ENCODE measurements at places on chromosomes 12 and 14.

DNA sequence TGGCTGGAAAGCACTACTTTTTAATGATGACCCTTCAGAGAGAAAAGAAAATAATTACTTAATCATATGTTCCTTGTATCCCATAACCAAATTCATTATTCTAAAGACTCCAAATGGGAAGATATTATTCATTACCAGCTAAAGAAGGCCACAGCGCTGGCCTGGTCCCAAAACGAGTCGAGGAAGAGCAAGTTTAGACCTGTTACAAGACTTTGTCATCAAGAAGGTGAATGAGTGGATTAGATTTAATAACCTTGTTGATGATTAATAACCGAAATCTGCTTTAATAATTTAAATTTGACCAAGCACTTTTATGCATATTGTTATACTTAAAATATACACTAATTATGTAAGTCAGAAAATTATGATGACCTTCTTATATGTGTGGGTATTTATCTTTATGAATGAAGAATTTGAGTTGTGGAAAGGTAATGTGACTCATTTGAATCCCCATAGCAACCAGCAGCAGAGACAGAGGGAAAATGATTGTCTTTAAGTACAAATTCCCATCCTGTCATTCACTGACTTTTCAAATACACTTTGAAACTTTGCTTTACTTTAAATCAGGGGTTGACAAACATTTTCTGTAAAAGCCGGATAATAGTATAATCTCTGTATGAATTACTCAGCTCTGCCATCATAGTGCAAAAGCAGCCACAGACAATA lies 200.3 kb upstream of the NPAS3 start:
- DNase-seq: no peak

GRCh38 chr12:57452181-57452936 lies 2.7 kb upstream of the INHBE start:
- DNase-seq: peak; percentile 67

DNA sequence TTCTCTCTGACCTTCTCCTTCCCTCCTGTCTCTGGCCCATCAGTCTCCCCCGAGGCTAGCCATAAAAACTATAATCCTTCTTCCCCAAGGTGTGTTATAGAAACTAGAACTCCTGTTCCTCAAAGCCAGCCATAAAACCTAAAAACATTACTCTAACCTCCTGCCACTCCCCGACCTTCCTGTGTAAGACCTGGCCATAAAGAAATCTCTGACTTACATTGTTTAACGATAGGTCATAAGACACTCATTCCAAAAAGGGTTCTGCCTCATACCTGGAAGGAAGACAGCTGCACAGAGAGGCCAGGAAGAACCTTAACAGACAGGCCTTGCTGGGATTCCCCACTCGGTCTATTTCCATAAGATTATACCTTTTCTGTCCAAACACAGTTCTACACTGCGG lies 70.9 kb upstream of the EEA1 start:
- DNase-seq: no peak

DNA sequence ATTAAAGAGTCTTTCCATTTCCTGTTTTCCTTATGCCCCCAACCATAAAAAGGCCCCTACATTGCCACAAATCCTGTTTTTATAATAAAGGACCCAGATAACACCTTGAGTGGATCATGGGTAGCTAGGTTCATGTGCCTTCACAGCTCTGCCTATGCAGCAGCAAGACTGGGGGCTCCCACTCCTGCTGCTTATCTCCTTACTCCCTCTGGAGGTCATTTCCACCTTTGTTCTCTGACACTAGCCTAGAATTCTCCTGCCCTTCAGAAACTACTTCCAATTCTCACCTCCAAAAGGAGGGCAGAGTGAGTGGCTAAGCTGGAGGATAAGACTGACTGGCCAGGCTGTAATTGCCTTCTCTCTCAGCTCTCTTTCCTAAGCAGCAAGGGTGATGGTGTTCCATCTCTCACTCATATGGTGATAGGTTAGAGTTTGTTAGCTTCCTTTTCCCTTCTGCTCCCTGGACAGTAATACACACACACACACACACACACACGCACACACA lies 20.0 kb upstream of the STAC3 start:
- no peak for DNase-seq
